ENCODE measurements at places on chromosomes 5 and 9. TPM values are rescaled to one million over a fixed set of nuclear protein-coding genes. Genes with fewer than 3 reads are reported as not detected.

DNA sequence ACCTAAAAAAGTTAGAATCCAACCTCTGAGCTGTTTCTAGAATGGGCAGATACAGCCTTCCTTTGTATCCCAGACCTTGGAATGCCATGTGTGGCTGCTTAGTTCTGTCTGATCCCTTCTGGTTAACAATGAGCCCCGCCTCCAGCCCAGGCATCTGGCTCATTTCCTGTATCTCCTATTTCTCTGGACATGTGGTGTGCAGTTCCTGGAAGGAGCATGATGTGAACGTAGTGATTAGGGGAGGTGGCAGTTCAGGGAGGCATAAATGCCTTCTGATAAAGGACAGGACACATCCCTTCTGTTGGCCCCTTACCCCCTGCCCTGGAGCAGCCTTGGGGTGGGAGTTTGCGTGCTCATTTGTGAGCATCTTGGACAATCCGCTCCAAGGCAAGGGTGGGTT, 243.0 kb downstream of the ZSWIM6 start:
- no peak for DNase-seq
- H3K36me3 ChIP-seq, result no peaks in the 10 kb centered on the region
- no peak overlapping the region for H3K27ac ChIP-seq
- no peak overlapping the region for H3K4me3 ChIP-seq
- H3K27me3 ChIP-seq, result no peaks in the 10 kb centered on the region

GRCh38 chr5:147671365-147671764, 111.2 kb downstream of the JAKMIP2 start:
- no peaks in the 10 kb centered on the region for H3K36me3 ChIP-seq
- H3K4me1 ChIP-seq, result peaks cover 20% of the 10 kb centered on the region
- no peak overlapping the region for H3K27ac ChIP-seq
- H3K27me3 ChIP-seq, result no peaks in the 10 kb centered on the region
- DNase-seq, result no peak

DNA sequence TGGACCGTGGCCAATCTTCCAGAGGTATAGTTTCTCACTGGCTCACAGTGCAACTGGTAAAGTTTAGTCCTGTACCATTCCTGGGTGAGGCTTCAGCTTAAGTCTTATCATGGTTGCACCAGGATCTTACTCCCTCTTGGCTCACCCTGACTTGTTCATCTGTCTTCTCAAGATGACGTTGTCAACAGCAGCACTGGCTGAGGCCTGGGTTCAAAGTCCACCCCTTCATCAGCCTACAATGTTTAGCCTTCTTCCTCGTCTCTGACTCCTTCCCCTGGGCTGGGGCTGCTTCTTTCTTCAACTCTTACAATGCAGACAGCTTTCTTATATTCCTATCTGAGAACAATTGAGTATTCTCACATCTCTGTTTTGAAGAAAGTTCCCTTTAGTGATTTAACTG, 311.1 kb upstream of the CLINT1 start:
- H3K36me3 ChIP-seq, result no peaks in the 10 kb centered on the region
- no peaks in the 10 kb centered on the region for H3K4me1 ChIP-seq
- H3K4me3 ChIP-seq, result no peak overlapping the region
- H3K27me3 ChIP-seq, result no peaks in the 10 kb centered on the region

DNA sequence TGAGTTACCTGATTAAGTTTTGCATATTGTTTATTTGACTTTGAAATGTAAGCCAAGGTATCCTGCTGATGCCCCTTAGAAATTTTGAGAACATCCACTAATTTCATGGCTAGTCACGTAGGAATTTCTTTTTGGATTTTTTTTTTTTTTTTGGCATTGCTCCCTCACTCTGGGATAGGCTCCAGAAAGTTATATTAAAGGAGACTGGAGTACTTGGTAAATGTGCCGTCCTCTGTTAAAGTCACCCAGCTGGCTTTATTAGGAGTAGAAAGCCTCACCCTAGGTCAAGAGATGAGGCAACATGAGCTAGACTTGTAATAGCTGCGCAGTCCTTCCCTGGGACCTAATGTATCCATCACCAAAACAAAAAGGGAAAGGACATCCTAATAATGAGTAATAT, 3.1 kb downstream of the KCTD16 start:
- no peak overlapping the region for H3K4me3 ChIP-seq
- H3K36me3 ChIP-seq, result no peaks in the 10 kb centered on the region
- peaks cover 12% of the 10 kb centered on the region for H3K4me1 ChIP-seq
- no peak for DNase-seq
- H3K27ac ChIP-seq, result no peak overlapping the region
- H3K27me3 ChIP-seq, result no peaks in the 10 kb centered on the region

DNA sequence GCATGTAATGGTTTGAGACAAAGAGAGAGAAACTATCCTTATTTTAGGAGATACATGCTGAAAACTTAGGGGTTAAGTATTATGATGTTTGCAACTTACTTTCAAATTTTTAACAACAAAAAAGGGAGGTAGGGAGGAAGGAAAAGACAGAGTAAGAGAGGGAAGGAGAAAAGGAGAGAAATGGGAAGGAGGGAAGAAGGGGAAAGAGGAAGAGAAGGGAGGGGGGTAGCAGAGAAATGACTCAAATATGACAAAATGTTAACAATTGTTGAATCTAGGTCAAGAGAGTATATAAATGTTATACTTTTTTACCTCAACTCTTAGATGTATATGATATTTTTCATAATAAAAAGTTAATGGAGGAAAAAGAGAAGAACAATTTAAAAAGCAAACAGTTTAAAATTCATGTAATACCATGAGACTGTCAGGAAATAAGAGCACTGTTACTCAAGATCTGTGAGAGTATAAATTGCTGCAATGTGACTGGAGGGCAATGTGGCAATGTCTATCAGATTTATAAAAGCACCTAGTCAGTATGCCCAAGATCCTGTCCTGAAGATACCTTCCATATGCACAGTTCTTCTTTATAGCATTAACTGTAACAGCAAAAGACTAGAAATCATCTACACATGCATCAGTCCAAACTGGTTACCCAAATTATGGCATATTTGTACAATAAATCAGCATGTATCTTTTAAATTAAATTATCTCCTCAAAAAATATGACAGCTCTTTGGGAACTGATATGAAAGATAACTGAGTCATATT, 16.3 kb downstream of the FBXW11 start:
- no peaks in the 10 kb centered on the region for H3K36me3 ChIP-seq
- no peak for DNase-seq
- H3K27ac ChIP-seq, result no peak overlapping the region
- H3K27me3 ChIP-seq, result no peaks in the 10 kb centered on the region

DNA sequence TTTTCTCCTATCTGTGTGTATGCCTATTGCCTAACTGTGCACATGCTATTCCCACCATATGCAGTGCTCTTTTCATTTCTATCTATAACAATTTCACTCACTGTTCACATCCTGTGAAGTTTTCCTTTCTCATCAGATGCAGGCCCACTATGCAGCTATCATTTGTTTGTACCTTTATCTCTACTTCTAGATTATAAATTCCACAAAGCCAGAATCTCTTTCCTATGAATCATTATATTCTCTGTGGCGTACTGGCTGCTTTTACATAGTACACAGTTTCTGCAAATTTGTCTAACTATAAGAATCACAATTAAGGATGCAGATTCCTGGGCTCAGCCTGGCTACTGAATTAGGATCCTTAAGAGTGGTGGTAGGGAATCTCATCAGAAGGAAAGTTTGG, 600.8 kb upstream of the ARRDC3 start:
- no peaks in the 10 kb centered on the region for H3K4me1 ChIP-seq
- H3K27me3 ChIP-seq, result no peaks in the 10 kb centered on the region
- no peaks in the 10 kb centered on the region for H3K36me3 ChIP-seq
- no peak for DNase-seq

DNA sequence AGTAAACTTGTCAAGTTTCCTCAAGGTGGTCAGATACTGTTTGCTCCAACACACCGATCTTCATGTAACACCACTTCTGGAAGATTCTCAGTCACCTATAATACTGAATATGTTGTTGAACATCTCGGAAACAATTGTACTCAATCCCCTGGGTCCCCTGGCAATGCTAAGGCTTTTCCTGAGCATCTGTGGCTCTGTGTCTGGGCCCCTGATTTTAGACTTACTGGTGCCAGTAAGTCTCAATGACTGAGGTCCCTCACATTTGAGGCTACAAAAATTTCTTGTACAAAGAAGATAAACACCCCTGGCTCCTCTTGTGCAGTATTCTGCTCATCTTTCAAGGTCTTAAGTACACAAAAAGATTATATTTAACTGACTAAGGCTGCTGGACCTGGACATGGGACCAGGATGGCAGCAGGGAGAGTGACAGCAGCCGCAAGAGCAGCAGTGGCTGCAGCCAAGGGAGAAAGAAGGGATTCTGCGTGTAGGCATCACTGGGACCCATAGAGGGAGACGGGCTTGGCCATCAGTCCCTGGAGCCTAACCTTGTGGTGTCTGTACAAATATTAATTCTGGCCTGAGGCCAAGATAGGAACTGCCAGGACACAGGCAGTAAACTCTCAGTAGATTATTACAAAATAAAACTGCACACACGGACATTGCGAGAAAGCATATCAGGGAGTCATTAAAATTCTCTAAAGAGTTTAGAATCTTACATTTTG, 49.0 kb upstream of the TNPO1 start:
- no peaks in the 10 kb centered on the region for H3K4me1 ChIP-seq
- no peak overlapping the region for H3K4me3 ChIP-seq
- H3K27ac ChIP-seq, result no peak overlapping the region

- no peaks in the 10 kb centered on the region for H3K4me1 ChIP-seq
- H3K27ac ChIP-seq, result no peak overlapping the region
- H3K27me3 ChIP-seq, result no peaks in the 10 kb centered on the region
- no peaks in the 10 kb centered on the region for H3K36me3 ChIP-seq
- H3K4me3 ChIP-seq, result no peak overlapping the region
These were observed 627.9 kb upstream of the ST8SIA4 start for GRCh38 chr5:101531026-101531425.

DNA sequence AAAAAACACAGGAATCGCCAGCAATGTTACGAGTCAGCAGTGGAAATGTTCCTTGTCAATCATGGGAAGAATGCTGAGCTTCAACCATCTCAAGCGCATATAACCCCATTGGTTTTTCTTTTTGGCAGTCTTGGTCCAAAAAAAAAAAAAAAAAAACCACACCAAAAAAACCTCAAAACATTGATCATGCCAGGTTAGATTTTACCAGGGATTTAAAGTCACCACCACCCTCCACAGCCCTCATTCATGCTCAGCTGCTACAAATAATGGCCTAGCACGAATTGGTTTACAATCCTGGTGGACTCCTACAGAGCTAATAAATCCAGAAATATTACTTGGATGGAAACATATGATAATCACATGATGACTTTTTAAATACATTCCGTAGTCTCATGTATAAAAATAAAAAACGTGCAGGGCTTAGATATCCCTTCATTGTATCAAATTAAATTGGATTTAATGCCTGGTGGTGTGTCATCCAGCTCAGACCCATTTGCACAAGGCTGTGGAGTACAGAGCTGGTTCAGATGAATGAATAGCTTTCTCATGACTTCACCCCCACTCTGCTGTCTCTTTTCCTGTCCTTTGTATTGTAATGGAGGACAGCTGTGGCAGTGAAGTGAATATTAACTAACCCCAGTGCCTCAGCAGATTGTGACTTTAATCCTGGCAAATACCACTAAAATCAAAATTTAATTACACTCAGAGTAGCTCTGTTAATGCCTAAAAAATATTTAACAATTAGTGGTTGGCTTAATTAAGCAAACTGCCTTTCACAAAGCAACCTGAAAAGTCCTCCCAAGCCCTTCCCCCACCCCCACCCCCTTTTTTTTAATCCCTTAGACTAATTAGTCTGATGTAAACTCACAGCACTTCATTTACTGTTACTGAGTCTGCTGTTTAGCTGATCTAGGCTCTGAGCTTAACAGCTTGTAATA, 626.5 kb upstream of the ZNF608 start:
- no peak overlapping the region for H3K4me3 ChIP-seq
- DNase-seq, result no peak
- no peak overlapping the region for H3K27ac ChIP-seq
- no peaks in the 10 kb centered on the region for H3K4me1 ChIP-seq
- H3K27me3 ChIP-seq, result no peaks in the 10 kb centered on the region

DNA sequence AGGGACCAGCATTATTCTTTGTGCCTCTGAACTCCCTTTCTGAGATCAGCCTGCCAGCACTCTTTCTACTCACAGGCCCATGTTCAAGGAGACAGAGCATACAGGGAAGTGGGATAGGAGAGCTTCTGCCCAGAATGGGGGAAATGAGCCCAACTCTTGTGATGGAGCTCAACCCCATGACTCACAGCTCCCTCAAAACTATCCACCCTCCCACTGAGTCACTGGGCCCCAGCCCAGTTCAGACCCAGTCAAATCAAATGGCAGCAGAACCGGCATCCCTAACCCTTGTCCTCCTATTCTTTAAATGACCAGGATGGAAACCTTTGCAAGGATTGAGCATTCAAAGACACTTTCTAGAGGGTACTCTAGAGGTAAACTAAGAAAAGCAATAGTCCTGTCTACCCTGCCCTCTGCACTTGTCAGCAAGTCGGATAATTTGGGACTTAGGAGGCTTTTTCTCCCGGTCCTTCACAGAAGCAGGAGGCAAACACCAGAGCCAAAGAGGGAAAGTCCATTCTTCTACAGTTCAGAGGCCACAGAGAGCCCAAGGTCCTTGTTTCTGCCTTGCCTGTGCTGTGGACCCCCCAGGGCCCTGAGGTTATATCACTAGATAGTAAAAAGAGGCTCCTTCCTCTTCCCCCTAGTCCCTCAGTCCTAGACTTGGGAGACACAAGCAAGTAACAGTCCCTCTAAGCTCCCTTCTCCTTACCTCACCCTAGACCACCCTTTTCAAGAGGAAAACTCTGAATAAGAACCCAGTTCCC, 3.2 kb downstream of the ATOSB start:
- no peaks in the 10 kb centered on the region for H3K27me3 ChIP-seq
- peaks cover 7% of the 10 kb centered on the region for H3K36me3 ChIP-seq
- no peak for DNase-seq
- peaks cover 65% of the 10 kb centered on the region for H3K4me1 ChIP-seq
- no peak overlapping the region for H3K4me3 ChIP-seq

DNA sequence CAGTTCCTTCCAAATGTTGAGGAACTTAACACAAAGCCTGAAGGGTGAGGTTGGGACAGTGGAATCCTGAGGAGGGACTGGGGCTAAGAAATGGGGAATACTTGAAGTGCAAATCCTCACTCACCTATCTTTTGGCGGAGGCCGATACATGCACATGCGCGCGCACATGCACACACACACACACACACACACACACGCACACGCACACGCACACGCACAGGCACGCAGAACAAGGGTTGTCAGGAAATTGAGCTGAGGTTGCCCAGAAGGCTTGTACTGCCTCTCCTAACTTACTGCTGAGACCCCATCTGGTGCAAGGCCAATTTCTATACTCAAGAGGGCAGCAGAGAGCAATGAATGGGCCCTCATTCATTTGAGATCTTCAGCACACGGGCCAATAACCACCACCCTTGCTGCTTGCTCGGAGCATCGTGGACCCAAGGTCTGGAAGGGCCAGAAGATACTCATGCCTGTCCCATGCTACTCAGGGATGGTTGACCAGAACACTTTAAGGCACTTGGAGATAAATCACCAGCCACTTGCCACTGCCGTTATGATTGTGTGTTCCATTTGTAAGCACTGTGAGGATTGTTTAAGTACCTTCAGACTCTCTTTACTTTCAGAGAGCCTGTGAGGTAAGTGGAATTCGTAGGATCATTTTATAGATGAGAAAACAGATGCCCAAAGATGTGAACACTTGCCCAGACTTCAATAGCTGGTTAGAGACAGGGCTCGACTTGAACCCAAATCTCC, 21.5 kb downstream of the BTF3 start:
- H3K36me3 ChIP-seq, result no peaks in the 10 kb centered on the region
- no peak overlapping the region for H3K4me3 ChIP-seq
- H3K27me3 ChIP-seq, result no peaks in the 10 kb centered on the region
- H3K4me1 ChIP-seq, result no peaks in the 10 kb centered on the region
- no peak for DNase-seq
- no peak overlapping the region for H3K27ac ChIP-seq

PCDHAC2 gene
- total RNA-seq, result 2.2 TPM

PCDHAC1 gene
- total RNA-seq, result 1.7 TPM

STING1 gene
- 22.1 TPM for total RNA-seq

C9orf152 gene
- total RNA-seq, result not detected

HMMR gene
- total RNA-seq, result not detected
